Activated CD4-positive, alpha-beta T cell treated with anti-CD3 and anti-CD28 coated beads, Interleukin-2, amount 50 U/mL, for 24 hours (primary cell): ENCODE measurements at places on chromosomes 1 and 21.

DNA sequence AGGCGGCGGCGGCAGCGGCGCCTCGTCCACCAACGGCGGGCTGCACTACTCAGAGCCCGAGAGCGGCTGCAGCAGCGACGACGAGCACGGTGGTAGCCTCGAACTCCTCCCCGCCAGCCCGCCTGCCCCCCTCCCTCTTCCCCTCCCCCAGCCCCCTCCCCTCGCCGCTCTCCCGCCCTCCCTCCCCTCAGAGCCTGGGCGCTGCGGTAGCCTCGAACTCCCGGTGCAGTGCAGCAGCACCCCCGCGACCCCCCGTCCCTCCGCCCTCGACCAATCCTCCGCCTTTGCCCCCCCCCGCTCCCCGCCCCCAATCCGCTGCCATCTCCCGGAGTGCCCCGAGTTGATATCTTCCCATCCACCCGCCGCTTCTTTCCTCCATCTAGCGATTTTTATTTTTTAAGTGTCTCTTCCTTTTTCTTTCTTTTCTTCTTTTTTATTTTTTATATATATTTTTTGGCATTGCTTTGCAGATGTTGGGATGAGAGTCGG, 516 bp downstream of the RCOR3 start:
- peak; percentile 33 for DNase-seq

DNA sequence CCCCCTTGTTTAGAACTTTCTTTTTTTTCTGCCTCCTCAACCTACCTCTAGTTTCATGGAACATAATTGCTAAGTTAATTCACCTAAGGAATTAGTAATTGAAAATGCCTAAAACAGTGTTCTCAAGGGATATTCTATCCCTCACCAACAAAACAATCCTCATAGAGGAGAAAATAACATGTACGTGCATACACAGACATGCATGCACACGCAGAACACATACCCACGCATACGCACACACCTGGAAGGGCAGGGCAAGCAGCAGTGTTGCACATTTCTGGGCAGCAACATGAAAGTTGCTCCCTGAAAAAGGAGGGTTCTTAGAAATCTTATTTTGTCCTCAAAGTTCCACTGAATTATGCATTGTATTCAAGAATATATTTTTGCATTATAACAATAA, 76.6 kb downstream of the HHAT start:
- DNase-seq = no peak

DNA sequence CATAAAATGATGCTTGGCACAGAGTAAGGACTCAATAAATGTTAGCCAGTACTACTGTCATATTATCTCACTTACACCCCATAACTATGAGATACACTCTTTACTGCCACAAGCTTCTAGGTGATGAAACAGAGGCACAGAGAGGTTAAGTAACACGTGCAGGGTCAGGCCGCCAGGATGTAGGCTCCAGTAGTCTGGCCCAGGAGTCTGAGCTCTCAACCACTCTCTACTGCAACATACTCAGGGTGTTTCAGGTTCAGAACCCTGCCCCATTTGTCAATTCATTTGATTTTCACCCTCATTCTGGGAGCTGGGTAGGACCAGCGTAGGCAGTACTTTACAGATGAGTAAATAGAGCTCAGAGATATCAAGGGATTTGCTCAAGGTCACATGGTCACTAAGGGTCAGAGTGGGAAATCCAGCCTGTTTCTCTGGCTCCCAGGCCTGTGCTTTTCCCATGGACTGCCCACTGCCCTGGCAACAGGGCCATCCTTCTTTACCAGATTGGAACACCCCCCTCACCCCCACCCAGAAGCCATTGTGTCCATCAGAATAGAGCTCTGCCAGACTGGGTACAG, 21.2 kb downstream of the IQGAP3 start:
- no peak for DNase-seq

GRCh38 chr1:228989992-228990827, 254.9 kb downstream of the RHOU start:
- no peak for DNase-seq

DNA sequence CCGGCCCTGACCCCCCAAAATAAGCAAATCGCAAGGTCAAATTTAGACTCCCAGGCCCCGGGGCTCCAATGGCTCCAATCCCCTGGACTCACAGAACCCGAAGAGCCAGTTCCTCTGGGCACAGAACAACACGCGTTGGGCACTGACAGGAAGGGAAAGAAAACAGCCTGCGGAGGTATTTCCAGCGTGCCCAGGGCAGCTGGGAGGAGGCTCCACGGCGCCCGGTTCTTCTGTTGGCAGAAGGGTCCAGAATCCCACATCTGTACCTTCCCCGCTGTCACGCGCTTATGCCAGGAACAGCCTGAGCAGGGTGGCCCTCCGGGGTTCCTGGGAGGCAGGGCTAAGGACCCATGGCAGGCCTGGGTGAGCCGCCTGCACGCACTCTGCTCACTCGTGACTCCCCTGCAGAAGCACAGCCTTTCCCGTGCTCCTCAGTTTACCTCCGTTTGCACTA, 85.5 kb downstream of the RIPK4 start:
- no peak for DNase-seq

DNA sequence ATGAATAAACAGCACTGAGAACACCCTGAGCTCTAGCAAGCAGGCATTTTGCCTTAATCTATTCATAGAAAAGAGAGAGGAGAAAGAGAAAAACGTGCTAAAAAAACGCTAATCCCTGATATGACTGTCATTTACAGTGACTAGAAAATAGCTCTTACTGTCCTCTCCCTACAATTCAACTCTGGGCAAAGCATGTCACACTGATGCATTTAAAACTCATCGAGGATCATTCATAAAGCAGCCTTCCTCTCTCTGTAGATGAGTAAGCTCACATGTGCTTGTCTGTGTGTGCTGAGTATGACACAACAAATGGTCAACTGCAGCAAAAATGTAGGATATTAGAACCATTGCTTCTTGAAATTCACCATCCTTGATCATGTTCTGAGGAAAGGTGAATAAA, 109.0 kb downstream of the SGIP1 start:
- no peak for DNase-seq

DNA sequence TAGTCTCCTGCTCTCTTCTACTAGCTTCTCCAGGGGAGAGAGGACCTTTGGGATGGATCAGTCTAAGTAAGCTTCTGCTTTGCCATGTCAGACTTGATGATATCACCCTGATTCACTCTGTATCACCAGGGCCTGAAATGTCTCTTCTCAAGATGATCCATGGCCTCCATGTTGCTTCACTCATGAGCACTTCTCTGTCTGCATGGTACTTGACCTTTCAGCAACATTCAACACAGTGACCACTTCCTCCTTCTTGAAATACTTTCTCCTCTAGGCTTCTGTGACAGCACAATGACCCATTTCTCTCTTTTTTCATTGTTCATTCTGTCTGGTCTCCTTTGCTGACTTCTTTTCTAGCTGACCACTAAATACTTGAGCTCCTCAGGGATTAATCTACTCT, 35.3 kb upstream of the NGF start:
- no peak for DNase-seq

- DNase-seq = no peak
These were observed 1356.6 kb upstream of the ADGRL2 start for GRCh38 chr1:80444171-80444570.

DNA sequence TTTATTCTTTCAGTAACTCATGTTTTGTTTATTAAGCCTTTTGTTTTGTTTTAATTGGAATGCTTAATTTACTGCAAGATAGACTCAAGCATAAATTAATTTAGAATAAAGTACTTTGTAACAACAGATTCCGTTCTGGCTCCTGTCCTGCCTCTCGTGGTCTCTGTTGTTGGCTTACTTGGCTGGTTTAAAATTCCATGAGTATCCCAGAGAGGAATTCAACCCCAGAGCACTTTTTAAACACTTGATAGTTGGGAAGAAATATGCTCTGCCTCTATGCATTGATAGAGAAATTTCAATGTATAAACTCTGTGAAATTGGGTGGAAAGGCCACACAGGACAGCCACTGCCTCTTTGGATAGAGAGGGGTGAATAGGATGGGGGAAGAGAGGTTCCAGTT, 89.7 kb downstream of the ATP5PO start:
- no peak for DNase-seq

DNA sequence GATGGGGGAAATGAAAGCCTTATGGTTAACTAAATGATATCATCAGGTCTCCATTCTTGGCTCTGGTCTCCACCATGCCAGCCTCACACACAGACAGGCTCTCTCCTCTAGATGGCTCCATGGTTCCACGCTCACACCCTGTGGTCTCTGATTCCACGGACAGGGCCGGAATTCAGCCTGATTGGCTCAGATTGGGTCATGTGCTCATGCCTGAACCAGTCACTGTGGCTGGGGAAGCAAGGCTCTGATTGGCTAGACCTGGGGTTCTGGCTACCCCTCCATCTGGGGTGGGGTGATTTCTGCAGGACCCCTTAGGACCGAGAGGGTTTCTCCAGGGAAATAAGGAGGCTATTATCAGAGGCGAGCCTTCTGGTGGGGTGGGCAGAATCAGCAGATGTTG, 277.0 kb downstream of the PTPRU start:
- no peak for DNase-seq

DNA sequence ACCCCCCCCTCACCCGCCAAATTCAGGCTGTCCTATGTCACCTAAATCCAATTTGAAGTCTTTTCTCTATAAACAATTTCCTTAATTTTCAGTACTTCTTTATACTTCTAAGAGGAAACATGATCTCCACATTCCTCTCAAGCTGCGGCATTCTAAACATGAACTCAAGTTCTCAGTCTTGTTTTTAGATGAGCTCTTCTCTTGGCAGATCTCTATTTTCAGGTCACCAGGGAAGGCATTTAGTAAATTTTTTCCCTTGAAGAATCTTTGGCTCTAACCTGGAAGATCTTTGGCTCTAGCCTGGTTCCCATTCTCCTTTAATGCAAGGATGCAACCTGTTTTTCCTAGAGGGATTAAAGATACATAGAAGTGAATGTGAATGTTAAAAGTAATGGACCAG, 193.4 kb downstream of the ATG4C start:
- DNase-seq = no peak

- no peak for DNase-seq
These were observed 11.3 kb downstream of the CDK18 start for GRCh38 chr1:205515781-205516253.

GRCh38 chr1:7575041-7575400, 196.1 kb upstream of the VAMP3 start:
- DNase-seq = no peak

DNA sequence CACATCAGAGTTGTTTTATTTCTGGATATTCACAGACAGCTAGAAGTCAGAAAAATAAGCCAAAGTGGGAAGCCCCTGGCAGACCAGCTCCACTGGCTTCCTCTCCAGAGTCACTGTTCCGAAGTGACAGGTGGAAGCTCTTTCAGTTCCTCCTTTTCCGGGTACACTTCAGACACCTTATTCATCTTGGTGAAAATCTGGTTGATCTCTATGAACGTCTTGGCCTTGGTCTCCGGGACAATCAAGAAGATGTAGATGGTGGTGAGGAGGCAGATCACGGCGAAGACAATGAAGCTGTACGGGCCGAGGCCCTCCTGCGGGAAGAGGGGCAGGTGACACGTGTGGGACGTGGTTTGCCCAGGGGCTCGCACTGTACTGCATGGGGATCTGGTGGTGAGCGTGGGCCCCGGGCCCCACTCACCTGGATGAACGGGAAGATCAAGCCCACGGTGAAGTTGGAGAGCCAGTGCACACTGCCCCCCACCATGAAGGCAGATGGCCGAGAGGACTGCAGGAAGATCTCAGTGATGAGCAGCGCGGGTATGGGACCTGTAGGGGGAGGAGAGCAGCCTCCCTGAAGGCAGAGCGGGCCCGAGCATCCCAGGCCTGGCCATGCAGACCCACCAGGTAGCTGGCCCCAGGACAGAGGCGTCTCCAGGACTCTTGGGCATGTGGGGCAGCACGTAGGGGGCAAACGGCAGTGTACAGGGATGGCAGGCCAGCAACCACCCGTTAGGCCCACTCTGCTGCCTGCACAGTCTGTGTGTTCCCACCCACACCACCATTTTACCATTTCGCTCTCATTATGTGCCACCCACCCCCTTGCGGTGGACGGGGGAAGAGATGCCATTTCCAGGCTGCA, 11.5 kb upstream of the SLC2A7 start:
- DNase-seq = no peak
